ENCODE measurements at places on chromosomes 16 and 17. TPM values are rescaled to one million over a fixed set of nuclear protein-coding genes. Genes with fewer than 3 reads are reported as not detected.

The USP6 gene
- total RNA-seq = 0.04 TPM

- DNase-seq = peak; percentile 51
Measured at GRCh38 chr16:69329369-69330285, 761 bp downstream of the PDF start.

The PYDC1 gene
- not detected for total RNA-seq

GRCh38 chr17:1067282-1067956 lies 70.5 kb downstream of the TIMM22 start:
- no peak for DNase-seq

DNA sequence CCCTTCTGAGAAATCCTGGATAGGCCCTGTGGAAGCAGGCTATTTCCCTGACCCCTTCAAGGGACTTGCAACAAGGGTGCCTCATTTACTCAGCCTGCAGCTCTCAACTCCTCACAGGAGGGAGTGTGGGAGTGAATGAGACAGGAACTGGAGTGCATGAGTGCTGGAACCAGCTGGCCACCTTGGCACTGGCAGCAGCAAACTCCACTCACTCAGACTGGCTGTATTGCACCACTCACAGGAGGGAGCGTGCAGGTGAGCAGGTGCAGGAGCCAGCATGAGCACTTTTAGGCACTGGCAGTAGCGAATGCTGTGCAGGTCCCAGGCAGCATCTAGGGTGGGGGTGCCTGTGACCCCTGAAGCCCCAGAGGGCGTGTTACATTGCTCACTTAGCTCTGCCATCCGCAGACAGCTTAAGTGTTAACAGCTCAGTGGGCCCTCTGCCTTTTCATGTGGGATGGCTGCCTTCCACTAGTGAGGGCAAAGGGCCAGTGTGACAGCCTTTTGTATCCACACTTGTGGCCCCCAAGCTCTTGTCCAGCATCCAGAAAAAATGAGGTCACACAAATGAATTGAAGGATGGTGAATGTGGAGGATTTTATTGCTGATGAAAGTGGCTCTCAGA lies 11.0 kb upstream of the ZNHIT3 start:
- no peak for DNase-seq

The DHRS13 gene
- 37.3 TPM for total RNA-seq

GRCh38 chr17:78358538-78359320 lies 1.1 kb downstream of the SOCS3 start:
- peak; percentile 41 for DNase-seq

- peak; percentile 33 for DNase-seq
Measured at GRCh38 chr16:30923554-30924075, at the start of gene FBXL19. Gene FBXL19 (plus strand): TSS chr16:30923572. CDS start chr16:30925755, 2,183 bp downstream.

The CPHXL2 gene
- not detected for total RNA-seq

DNA sequence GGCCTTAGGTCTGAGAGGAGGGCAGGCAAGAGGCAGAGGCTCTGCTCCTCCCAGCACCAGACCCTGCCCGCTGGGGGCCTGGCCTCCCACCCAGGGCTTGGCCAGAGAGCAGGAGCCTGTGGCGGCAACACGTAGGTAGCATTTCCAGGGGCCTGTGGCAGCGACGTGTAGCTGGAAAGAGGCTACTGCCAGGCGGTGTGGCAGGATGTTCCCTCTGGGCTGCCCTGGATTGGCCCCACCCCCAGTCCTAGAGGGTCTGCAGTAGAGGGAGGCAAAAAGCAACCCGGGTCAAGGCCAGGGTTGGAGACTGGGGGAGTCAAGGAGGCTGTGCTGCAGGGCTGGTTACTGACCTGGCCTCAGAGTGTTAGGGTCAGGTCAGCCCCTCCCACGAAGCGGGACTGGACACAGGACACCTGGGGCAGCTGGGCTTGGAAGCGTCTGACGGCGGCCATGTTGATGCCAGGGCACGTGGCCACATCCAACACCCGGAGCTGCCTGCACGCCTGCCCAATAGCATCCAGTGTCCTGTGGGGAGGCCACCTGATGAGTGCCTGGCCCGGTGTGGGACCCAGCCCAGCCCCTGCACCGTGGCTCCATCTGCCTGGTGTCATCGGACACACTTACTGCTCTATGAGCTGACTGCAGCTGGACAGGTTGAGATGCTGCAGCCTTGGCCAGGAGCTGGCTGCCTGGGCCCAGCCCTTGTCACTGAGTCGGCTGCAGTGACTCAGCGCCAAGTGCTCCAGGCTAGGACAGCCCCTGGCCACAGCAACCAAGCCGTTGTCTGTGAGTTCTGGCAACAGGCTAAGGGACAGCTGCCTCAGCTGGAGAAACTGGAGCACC lies 8.5 kb downstream of the ELMO3 start:
- no peak for DNase-seq

The CACNG3 gene
- not detected for total RNA-seq

The FBXW10 gene
- not detected for total RNA-seq

GRCh38 chr16:88703486-88704309 lies 2.5 kb downstream of the RNF166 start:
- peak; percentile 94 for DNase-seq

DNA sequence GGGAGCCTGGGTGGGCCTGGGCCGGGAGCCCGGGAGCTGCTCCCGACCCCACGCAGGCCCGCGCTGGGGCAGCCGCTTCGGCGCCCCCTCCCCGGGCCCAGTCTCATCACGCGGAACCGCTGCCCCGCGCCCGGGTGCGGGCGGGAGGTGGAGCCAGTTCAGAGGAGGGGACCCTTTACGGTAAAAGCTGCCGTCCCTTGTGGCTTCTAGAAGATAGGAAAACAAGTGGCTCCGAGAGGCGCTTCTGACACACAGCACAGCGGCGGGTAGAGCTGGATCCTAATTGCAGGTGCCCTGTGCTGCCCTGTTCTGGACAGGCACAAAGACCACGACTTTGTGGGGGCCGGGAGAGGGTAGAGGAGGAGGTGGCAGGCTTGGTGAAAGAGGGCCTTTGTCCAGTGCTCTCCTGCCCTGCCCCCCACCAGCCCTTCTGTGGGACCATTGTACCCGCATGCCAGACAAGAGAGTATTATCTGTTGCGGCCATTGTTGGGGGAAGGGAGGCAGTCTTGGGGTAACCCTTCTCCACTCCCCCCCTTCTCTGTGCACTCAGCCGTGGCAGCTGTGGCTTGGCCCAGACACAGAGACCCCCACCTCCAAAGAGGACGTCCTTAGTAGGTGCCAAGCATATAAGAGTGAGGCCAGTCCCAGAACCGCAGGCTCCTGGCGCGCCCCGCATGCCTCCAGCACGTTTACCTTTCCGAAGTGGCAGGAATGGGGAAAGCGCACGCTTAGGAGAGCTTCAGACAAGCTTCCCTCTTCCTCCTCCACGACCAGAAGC lies 736 bp downstream of the CNP start:
- peak; percentile 59 for DNase-seq

The SKAP1 gene
- total RNA-seq = 73.9 TPM

GRCh38 chr16:78749745-78750268 lies 650.4 kb downstream of the WWOX start:
- DNase-seq = no peak

DNA sequence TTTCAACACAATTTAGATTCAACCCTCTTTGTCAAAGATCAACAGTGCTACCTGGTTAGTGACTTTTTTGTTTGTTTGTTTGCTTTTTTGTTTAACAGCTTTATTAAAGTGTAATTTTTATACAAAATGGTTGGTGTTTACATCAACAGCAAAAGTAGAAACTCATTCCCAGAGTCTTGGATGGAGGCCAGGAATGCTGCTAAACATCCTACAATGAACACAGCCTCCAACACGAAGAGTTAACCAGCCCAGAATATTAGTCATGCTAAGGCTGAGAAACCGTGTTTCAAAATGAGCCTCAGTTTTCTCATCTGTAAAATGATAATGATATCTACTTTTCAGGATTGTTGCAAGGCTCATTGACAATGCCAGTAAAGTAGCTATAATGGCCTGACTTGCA lies 211.0 kb upstream of the MAF start:
- no peak for DNase-seq

The CCDC200 gene
- total RNA-seq = not detected

The CMTM4 gene
- 3.2 TPM for total RNA-seq

The ADORA2B gene
- total RNA-seq = 5.4 TPM
